ENCODE measurements at places on chromosomes 6 and 20.

DNA sequence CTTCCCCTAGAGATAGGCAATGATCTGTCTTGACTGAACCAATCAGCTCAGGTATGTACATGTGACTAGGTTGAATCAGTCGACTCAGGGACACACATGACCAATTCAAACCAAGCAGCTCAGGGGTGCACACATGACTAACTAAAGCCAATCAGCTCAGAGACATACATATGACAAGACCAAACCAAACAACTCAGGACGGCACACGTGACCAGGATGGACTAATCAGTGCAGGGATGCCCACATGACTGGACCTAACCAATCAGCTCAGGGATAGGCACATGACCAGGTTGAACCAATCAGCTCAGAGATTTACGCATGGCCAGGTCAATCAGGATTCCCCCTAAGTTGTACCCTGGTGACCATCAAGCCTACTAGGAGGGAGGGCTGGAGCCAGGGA lies 310.3 kb downstream of the CDH26 start:
- no peak for DNase-seq

GRCh38 chr6:138272533-138273315 lies 54.4 kb upstream of the PBOV1 start:
- no peak for DNase-seq

- DNase-seq: no peak
Measured at GRCh38 chr6:110520209-110520965, 44.0 kb upstream of the SLC22A16 start.

DNA sequence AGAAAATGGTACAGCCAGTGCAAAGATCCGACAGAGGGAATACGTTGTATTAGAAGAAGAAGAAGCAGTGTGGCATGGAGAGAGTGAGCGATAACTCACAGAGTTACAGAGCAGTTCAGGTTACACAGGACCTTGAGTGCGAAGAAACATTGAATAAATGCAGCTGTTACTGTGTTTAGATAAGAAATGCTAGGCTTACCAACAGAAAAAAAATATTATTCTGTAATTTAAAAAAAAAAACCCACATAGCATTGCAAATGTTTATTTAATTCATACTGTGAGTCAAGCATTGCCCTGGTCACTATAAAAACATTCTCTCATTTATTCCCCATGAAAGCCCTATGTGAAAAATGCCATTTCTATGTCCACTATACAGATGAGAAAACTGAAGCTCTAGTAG lies 373.4 kb upstream of the EPHA7 start:
- no peak for DNase-seq

DNA sequence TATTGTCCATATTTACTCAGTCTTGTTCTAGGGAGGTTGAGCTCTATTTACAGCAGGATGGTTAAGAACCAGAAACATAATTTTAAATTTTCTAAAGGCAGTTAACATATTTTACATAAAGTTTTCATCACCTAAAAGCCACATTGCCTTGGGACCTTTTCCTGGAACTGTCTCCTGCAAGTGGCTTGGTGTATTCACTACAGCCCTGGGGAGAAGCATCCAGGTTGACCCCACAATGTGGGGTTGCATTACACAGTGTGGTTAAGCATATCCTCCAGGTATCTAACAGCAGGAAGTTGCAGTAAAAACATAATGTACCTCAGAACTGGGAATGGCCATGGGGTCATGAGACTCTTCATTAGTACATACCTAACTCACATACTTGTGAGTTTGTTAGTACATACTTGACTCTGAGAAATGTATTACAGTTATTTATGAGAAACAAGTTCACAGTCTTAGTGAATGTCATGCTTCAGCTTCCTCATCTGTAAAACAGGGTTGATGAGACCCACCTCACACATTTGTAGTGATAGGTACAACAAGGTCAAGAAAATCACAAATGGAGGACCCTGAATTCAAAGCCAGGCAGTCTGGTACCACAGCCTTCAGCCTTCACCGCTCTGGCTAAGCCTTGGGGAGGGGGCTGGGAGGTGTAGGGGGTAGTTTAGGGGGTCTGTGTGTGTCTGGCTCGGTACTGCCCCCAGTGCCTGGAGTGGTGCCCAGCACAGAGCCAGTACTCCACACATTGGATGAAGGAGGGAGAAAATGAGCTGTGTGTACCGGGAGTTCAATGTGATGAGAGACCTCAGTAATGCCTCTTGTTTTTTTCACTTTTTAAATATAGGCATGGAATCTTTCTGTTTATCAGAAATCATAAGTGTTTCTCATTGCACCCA lies 52.9 kb downstream of the KAT14 start:
- DNase-seq: no peak

DNA sequence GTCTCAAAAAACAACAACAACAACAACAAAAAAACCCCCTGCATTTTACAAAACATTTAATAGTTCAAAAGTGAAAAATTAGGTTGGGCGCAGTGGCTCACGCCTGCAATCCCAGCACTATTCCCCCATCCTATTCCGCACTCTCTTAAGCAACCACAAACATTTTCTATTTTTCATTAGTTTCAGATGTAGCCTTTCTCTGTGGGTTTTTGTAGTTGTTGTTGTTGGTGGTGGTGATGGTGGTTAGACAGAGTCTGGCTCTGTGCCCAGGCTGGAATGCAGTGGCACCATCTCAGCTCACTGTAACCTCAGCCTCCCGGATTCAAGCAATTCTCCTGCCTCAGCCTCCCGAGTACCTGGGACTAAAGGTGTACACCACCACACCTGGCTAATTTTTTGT lies 6.4 kb upstream of the GMNN start:
- no peak for DNase-seq

- peak; percentile 28 for DNase-seq
Measured at GRCh38 chr6:152232501-152233151, 404.5 kb downstream of the SYNE1 start.

DNA sequence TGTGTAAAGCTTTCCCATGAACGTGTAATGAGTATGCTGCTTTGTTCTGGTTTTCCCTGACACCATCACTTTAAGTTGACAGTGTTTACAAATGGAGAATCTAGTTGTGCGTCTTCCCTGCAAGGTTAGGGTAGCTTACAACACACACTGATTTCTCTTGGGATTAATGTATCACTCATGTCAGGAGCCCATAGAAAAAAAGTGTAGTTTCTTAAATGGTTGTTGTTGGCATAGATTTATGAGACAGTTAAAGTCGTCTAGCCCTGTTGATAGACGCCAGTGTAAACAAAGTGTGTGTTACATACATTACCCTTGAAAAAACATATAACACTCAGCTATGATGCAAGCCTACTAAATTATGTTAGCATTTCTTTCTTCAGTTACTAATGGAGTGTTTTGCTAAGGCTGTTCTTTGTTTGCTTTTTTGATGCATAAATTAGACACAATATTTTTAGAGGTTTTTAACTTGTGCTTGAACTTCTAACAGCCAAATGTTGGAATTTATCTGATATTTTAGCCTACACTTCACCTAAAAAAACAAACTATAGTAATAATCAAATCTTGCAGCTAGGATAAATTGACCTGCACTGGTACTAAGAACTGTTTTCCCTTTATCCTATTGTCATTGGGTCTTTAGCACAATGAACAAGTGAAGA lies 88.6 kb downstream of the RNF217 start:
- no peak for DNase-seq

DNA sequence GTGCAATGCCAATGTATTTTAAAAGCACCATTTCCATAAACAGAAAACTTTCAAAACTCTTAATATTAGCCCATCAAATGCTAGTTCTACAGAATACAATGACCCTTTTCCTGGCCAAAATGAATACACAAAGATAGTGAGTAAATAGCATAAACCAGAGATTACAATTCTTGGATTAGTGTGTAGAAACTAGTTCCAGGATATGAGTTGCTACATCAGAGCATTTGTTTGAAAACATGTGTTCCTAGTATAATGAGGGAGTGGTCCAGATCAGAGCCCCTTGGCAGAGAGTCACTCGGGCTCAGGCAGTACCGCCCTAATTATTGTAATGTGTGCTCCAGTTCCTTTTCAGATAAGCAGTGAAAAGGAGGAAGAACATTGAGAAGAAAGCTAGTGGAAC lies 63.7 kb upstream of the COL21A1 start:
- DNase-seq: no peak

GRCh38 chr6:23905133-23905815 lies 220.7 kb upstream of the NRSN1 start:
- DNase-seq: no peak

GRCh38 chr6:162625846-162626540 lies 101.6 kb downstream of the PRKN start:
- DNase-seq: no peak

- no peak for DNase-seq
Measured at GRCh38 chr20:46004889-46005473, 3.7 kb upstream of the MMP9 start.

- DNase-seq: no peak
Measured at GRCh38 chr20:15139522-15139921, 802.1 kb upstream of the FLRT3 start.

GRCh38 chr6:32815996-32816395 lies 806 bp downstream of the HLA-DOB start:
- DNase-seq: no peak

GRCh38 chr6:98056955-98057354 lies 773.9 kb upstream of the MMS22L start:
- no peak for DNase-seq

DNA sequence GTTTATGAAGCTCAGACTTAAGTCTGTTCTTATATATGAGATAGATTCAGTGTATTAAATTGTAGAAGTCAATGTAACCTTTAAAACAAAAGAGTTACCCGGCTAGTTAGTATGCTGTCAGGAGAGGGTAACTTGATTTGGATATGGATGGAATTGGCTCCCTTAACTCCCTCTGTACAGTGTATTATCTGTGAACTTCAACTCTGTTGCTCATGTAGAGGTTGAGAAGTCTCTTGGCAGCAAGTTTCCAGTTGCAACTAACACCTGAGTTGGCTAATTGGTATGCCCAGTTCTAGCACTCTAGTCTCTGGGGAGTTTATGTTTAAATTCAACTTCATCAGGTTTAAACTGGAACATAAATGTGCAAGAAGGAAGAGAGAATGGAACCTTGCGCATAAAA lies 111.0 kb downstream of the NCOA3 start:
- no peak for DNase-seq

GRCh38 chr20:60053818-60054190 lies 95.6 kb downstream of the CDH26 start:
- DNase-seq: no peak

- no peak for DNase-seq
Measured at GRCh38 chr6:56525974-56526789, 116.5 kb downstream of the DST start.

- no peak for DNase-seq
Measured at GRCh38 chr6:149474108-149474935, 10.5 kb downstream of the ZC3H12D start.

DNA sequence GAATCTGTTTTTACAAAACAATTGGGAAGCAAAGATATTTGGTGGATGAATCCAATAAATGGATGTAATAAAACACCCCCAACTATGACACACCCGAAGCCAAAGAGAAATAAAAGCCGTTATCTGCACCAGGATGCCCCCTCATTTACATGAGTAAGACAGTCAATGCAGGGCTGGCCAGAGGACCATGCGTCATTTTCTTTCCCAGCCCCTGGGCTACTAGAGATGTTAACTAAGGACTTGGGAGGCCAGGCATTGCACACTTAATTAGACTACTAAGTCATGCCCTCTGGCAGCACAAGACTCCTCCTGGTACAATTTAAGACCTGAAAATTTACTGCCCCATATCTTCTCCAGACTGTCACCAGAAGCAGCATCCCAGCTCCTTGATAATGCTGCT lies 3.2 kb downstream of the LEMD2 start:
- no peak for DNase-seq

DNA sequence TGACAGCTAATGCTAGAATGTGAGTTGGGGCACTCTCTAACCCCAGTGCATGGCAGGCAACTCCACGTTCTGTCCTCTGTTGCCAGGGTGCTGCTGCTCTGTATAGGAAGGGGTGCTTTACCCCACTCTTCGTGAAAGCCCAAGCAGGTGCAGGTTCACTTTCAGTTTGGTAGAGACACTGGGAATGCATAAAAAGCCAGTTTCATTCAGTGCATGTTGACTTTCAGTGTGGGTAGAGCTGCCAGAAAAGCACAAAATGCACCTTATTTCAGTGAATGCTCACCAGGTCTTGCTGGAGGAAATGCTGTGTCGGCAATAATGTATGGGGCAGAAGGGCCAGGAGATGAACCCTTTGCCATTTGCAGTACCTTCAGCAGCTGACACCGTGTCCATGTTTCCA lies 62.1 kb upstream of the ADGRB3 start:
- no peak for DNase-seq

GRCh38 chr6:130788954-130789353 lies 38.3 kb upstream of the SMLR1 start:
- no peak for DNase-seq
